ENCODE measurements at places on chromosomes 13 and 19.

- DNase-seq, result no peak
These were observed 8.0 kb downstream of the LILRB4 start for GRCh38 chr19:54670576-54671357.

- no peak for DNase-seq
These were observed 3.4 kb downstream of the EVI5L start for GRCh38 chr19:7833225-7834099.

DNA sequence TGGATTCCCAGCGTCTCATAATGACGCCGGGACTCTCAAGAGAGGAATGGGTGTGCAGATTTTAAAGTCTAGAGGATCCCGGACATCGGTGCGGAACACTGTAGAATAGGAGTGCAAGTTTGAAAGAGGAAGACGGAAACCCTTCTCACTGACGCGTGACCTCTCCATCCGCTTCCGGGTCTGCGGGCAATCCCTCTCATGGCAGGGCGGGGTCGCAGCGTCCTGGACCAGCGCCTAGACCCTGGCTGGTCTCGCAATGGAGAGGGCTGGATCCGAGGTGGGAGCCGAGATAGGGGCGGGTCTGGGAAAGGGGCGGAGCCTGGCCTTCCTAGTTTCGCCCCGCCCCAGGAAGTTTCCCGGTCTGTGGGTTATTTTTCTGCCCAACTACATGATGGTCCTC is 4.6 kb upstream of the ZNF845 start:
- no peak for DNase-seq

DNA sequence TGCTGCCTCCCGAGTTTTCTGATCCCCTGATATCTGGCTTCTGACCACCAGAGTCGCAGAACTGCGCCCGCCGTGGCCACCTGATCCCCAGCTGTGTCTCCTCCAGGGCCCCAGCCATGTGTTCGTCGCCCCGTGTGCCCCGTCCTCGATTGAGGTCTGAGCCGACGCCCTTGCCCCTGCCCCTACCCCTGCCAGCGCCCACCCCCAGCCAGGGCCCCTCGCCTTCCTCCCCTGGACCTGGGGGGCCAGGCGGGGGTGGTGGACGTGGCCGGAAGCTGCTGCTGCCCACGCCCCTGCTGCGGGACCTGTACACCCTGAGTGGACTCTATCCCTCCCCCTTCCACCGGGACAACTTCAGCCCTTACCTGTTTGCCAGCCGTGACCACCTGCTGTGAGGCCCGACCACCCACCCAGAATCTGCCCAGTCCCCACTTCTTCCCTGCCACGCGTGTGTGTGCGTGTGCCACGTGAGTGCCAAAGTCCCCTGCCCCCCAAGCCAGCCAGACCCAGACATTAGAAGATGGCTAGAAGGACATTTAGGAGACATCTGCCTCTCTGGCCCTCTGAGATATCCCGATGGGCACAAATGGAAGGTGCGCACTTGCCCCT is 9.2 kb downstream of the PLPPR2 start:
- no peak for DNase-seq

- no peak for DNase-seq
These were observed 16.0 kb upstream of the OLFM2 start for GRCh38 chr19:9952276-9952675.

- DNase-seq, result no peak
These were observed 209.6 kb upstream of the SOX1 start for GRCh38 chr13:111857336-111857735.

All from activated CD4-positive, alpha-beta T cell treated with anti-CD3 and anti-CD28 coated beads, Interleukin-2, amount 50 U/mL, for 24 hours (primary cell).